Uterine smooth muscle cell (primary cell): ENCODE measurements at places on chromosomes 12 and 14. TPM values are rescaled to one million over a fixed set of nuclear protein-coding genes. Genes with fewer than 3 reads are reported as not detected.

Gene CYP27B1
- under 0.01 and 0.55 TPM in 2 replicates for total RNA-seq

Gene SERPINA12
- total RNA-seq, result not detected in 2 replicates

Gene SLC6A15
- 47.1 and 78.4 TPM in 2 replicates for total RNA-seq

Gene RFX4
- total RNA-seq, result not detected in 2 replicates

Gene CAPRIN2
- 19.5 and 25.7 TPM in 2 replicates for total RNA-seq

Gene SELPLG
- 0.55 and 1.00 TPM in 2 replicates for total RNA-seq

Gene FBXW8
- total RNA-seq, result 18.2 and 22.2 TPM in 2 replicates

Gene BCL11B
- under 0.01 TPM in 1 of 2 replicates, not detected in the other for total RNA-seq

Gene AP5M1
- 16.5 and 20.7 TPM in 2 replicates for total RNA-seq

Gene PPM1A
- total RNA-seq, result 27.5 and 36.5 TPM in 2 replicates

Gene TAS2R50
- total RNA-seq, result 3.5 and 4.2 TPM in 2 replicates

Gene KRT82
- not detected in 2 replicates for total RNA-seq

Gene AKAP6
- total RNA-seq, result 10.6 and 26.6 TPM in 2 replicates

Gene IL22
- total RNA-seq, result not detected in 2 replicates

Gene CELA1
- total RNA-seq, result not detected in 2 replicates

Gene SOAT2
- total RNA-seq, result 0.33 TPM in 1 of 2 replicates, not detected in the other
